Mesothelial cell of epicardium (in vitro differentiated cells): ENCODE measurements at places on chromosomes 16 and 17. TPM values are rescaled to one million over a fixed set of nuclear protein-coding genes. Genes with fewer than 3 reads are reported as not detected.

AFMID gene
- total RNA-seq: 24.1 to 32.3 TPM (median 27.6 TPM) in 3 replicates

VWA3A gene
- total RNA-seq: 0.18 to 0.54 TPM (median 0.35 TPM) in 3 replicates

PHLPP2 gene
- 18.2 to 19.0 TPM (median 18.6 TPM) in 3 replicates for total RNA-seq

CASKIN1 gene
- 8.9 to 9.8 TPM (median 9.8 TPM) in 3 replicates for total RNA-seq

HEATR9 gene
- not detected in 3 replicates for total RNA-seq

CDK5R1 gene
- 4.5 to 4.8 TPM (median 4.6 TPM) in 3 replicates for total RNA-seq

CSH2 gene
- 0.43 to 0.66 TPM in 2 of 3 replicates, not detected in the other for total RNA-seq

LAT gene
- total RNA-seq: 6.3 to 7.9 TPM (median 6.5 TPM) in 3 replicates

GRAPL gene
- 1.5 to 2.7 TPM (median 2.1 TPM) in 3 replicates for total RNA-seq

MT3 gene
- total RNA-seq: not detected in 3 replicates

C17orf50 gene
- not detected in 3 replicates for total RNA-seq

DNA sequence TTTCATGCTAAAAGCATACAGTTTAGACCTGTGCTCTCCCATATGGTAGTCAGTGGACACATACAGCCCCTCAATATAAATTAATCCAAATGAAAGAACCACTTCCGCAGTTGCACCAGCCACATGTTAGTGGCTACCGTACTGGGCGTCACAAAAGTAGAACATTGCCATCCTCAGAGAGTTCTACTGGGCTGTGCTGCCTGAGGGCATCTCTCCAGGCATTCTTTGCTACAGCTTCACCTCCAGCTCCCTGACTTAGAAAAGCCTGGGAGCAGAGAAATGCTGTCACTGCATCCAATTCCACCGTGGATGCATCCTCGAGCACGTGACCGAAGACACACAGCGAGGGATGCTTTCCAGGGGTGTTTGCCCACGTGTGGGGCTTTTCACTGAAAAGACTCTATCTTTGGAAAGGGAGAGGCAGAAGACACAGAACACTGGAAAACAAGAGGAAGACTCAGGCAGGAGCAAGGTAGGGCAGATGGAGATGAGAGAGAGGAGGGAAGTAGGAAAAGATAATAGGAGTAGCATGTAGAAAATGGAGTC, 86.4 kb downstream of the GAS7 start:
- no peak overlapping the region for H3K4me3 ChIP-seq
- H3K4me1 ChIP-seq: peaks cover 52% of the 10 kb centered on the region
- peaks cover 4% of the 10 kb centered on the region for H3K36me3 ChIP-seq
- DNase-seq: no peak
- H3K27me3 ChIP-seq: no peaks in the 10 kb centered on the region
- peak overlapping the region; percentile 80 for H3K27ac ChIP-seq

DNA sequence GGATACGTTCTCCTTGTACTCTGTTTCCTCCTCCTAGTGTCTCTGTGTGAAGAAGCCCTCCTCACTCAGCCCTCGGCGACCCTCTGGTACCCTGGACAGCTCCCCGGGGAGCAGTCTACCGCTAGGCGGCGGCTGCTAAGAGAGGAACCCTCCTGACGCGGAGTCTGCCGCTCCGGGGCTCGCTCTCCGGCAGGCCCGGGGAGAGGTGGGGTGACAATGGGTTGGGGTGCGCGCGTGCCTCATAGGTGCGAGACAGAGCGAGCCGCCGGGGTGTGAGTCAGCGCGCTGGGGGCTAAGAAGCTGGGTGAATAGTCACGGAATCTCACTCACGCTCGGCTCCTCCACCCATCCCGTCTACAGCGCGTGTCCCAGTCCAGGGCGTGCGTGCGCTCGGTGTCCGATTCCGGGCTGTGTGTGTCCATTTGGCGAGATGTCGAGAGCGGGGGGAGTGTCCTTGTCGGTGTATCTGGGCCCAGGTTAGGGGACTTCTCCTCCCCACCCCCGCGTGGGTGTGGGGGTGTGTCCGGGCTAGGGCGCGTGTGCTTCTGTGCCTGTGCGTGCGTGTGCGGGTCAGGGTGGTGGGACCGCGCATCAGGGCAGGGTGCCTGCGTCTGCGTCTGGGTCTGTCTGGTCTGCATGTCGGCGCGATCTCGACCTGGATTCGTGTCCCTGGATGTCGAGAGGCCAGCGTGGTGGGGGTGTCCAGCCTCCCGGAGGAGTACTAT, 577 bp upstream of the HS3ST2 start:
- peak; percentile 80 for DNase-seq
- peak overlapping the region; percentile 65 for H3K4me3 ChIP-seq
- H3K36me3 ChIP-seq: no peaks in the 10 kb centered on the region
- H3K4me1 ChIP-seq: peaks cover 8% of the 10 kb centered on the region
- no peak overlapping the region for H3K27ac ChIP-seq
- peaks cover 76% of the 10 kb centered on the region for H3K27me3 ChIP-seq

- no peaks in the 10 kb centered on the region for H3K4me1 ChIP-seq
- H3K27me3 ChIP-seq: no peaks in the 10 kb centered on the region
- no peak for DNase-seq
- no peak overlapping the region for H3K27ac ChIP-seq
- peaks cover 6% of the 10 kb centered on the region for H3K36me3 ChIP-seq
These were observed 15.7 kb downstream of the ADCY7 start for GRCh38 chr16:50282010-50282538.

- H3K4me3 ChIP-seq: no peak overlapping the region
- no peak for DNase-seq
- no peaks in the 10 kb centered on the region for H3K36me3 ChIP-seq
- no peak overlapping the region for H3K27ac ChIP-seq
- peaks cover 6% of the 10 kb centered on the region for H3K4me1 ChIP-seq
- peaks cover 13% of the 10 kb centered on the region for H3K27me3 ChIP-seq
These were observed 143.7 kb upstream of the CDH5 start for GRCh38 chr16:66222756-66223155.

GRCh38 chr16:71746442-71747046, 22.0 kb upstream of the PHLPP2 start:
- H3K27ac ChIP-seq: no peak overlapping the region
- H3K4me3 ChIP-seq: no peak overlapping the region
- peaks cover 41% of the 10 kb centered on the region for H3K36me3 ChIP-seq
- DNase-seq: no peak

- H3K4me3 ChIP-seq: peak overlapping the region; percentile 36
- no peaks in the 10 kb centered on the region for H3K36me3 ChIP-seq
- no peaks in the 10 kb centered on the region for H3K27me3 ChIP-seq
These were observed 4.2 kb upstream of the NTN3 start for GRCh38 chr16:2466667-2467527.

DNA sequence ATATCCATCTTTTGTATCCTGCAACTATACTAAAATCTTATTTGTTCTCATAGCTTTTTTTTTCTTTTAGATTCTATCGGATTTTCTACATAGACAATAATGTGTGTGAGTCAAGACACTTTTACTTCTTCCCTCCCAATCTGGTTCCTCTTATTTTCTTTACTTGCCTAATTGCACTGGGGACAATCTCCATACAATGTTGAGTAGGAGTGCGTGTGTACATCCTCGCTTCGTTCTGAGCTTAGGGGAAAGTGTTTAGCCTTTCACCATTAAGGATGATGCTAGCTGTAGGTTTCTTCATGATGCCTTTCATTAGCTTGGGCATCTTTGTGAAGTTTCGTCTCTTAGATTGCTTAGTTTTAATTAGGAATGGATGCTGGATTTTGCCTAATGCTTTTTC, 2.9 kb downstream of the SPATA32 start:
- peaks cover 3% of the 10 kb centered on the region for H3K4me1 ChIP-seq
- H3K27ac ChIP-seq: no peak overlapping the region
- DNase-seq: no peak
- H3K4me3 ChIP-seq: no peak overlapping the region
- H3K36me3 ChIP-seq: no peaks in the 10 kb centered on the region
- peaks cover 2% of the 10 kb centered on the region for H3K27me3 ChIP-seq

DNA sequence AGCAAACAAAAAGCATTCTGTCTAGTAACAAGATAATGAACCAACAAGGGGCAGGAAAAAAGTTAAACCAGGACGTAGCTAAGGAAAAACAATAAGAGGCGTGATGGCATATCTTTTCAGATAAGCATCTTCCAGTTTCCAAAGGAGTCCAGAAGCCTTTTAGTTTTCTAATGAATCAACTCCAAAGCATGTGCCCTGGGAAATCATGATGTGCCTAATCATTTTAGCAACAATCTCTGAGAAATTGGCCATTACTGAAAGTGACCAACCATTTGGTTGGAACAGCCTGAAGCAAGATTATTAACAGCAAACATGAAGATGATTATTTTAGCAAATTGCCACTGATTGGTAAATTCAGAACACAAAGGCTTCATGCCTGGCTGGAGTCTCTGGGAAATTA, 440.9 kb upstream of the MAF start:
- no peak overlapping the region for H3K27ac ChIP-seq
- H3K4me1 ChIP-seq: peaks cover 1% of the 10 kb centered on the region
- H3K4me3 ChIP-seq: no peak overlapping the region
- peaks cover 62% of the 10 kb centered on the region for H3K27me3 ChIP-seq
- no peak for DNase-seq

DNA sequence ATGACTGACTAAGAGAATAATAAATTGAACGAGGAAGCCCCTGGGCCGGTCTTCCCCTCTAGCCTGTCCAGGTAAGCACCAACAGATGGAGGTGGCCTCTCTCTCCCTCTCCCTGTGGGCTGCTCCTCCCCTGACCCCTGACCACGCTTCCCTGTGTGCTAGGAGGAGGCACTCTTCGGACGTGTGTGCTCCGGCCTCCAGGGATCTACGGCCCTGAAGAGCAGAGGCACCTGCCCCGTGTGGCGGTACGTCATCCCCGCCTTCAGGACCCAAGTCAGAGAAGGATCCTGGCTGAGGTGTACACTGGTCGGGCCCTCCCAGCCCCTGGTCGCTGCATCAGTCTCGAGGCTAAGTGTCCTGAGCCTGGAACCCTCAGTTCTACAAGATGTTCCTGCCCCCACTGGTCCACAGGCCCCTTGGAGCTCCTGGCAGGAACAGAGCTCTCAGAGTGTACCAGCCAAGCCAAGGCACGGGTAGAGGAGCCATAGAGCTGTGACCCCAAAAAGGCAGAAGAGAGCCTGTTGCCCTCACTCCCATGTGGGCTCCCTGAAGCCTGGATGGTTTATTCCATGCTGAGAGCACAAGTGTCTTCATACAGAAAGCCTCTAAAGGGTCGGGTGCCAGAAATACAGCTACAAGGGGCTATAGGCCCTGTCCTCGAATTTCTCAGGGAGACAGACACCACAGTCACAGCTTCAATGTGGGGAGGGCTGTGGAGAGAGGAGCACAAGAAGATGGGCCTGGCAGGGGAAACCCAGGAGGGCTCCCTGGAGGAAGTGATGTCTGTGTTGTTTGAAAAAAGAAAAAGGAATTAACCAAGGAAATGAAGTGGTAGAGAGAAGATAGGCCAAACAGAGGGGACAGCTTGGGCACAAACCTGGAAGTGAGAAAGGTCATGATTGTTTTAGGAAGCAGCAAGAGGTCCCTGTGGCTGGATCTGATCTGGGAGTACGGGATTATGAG, 15.9 kb downstream of the SDR42E2 start:
- no peak overlapping the region for H3K27ac ChIP-seq
- H3K27me3 ChIP-seq: peaks cover 19% of the 10 kb centered on the region
- H3K4me3 ChIP-seq: no peak overlapping the region
- DNase-seq: no peak
- no peaks in the 10 kb centered on the region for H3K4me1 ChIP-seq

- DNase-seq: no peak
- H3K27ac ChIP-seq: no peak overlapping the region
- H3K36me3 ChIP-seq: no peaks in the 10 kb centered on the region
- peaks cover 16% of the 10 kb centered on the region for H3K27me3 ChIP-seq
These were observed 6.7 kb upstream of the TPPP3 start for GRCh38 chr16:67399749-67400704.

- no peaks in the 10 kb centered on the region for H3K4me1 ChIP-seq
- H3K4me3 ChIP-seq: no peak overlapping the region
- H3K27me3 ChIP-seq: peaks cover 38% of the 10 kb centered on the region
- DNase-seq: no peak
These were observed 127.5 kb upstream of the WSCD1 start for GRCh38 chr17:5942687-5943086.

GRCh38 chr16:4200781-4201137, 41.1 kb downstream of the SRL start:
- no peak for DNase-seq
- H3K4me3 ChIP-seq: no peak overlapping the region
- H3K4me1 ChIP-seq: peaks cover 10% of the 10 kb centered on the region
- no peaks in the 10 kb centered on the region for H3K36me3 ChIP-seq

DNA sequence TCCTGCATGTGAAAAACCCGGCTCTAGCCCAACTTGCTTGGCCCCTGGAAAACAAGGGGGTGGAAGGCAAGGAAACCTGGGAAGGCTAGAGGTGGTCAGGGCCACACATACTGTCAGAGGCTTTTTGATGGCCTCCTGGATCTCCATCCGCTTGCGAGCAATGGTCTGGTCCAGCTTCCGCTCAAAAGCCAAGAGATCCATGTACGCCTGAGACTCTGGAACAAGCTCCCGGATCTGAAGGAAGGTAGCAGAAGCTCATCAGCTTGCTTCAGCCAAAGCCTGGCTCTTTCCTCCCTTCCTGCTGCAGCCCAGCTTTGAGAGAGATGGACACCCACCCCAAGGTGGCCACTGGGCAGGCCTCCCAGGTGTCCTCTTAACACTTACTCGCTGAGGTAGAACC, 5.7 kb downstream of the SMARCD2 start:
- no peak for DNase-seq
- H3K4me1 ChIP-seq: peaks cover 31% of the 10 kb centered on the region
- H3K36me3 ChIP-seq: peaks cover 12% of the 10 kb centered on the region
- H3K27me3 ChIP-seq: no peaks in the 10 kb centered on the region

DNA sequence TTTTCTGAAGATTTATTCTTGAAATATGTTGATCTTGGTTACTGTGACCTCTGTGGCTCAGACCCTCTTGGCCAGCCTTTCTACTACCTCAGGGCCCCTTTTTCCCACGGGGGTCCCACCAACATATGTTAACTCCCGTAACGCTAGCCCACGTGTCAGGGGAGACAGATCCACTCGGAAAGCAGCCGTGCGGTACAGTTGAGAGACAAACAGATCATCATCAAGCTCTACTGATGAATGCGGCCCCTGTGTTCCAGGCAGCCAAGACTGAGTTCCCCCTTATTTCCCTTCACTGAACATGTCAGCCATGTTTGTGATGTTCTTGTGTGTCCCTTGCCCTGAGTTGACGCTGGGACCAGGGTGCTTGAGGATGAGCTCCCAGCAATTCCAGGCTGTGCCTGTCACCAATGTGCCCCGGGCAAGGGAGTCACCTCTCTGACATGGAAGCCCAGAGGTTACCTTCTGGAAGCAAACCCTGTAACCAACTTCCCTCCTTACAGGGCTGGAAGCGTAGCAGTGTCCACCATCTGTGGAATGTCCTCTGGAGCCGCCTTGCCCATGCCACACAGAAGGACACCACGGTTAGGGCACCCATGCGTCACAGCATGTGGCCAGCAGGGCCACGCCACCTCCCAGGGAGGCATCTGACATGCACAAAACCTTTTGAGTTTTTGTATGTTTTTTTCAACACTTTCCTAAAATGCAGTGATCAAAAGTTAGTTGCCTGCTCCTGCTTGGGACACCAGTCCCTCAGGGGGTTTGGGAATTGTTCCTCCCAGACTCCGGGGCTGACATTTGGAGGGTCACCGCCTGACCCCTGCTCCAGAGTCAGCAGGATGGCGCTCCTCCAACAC, 193.7 kb upstream of the CHMP6 start:
- H3K36me3 ChIP-seq: peaks cover 24% of the 10 kb centered on the region
- DNase-seq: no peak
- H3K4me3 ChIP-seq: no peak overlapping the region
- peaks cover 24% of the 10 kb centered on the region for H3K4me1 ChIP-seq
- no peak overlapping the region for H3K27ac ChIP-seq

GRCh38 chr16:84548508-84548907, 44.0 kb upstream of the MEAK7 start:
- peaks cover 44% of the 10 kb centered on the region for H3K4me1 ChIP-seq
- H3K4me3 ChIP-seq: no peak overlapping the region
- H3K36me3 ChIP-seq: no peaks in the 10 kb centered on the region
